ENCODE measurements at places on chromosomes 16 and 17. TPM values are rescaled to one million over a fixed set of nuclear protein-coding genes. Genes with fewer than 3 reads are reported as not detected.

The MILR1 gene
- polyA plus RNA-seq: 1.9 TPM

The CSF3 gene
- not detected for polyA plus RNA-seq

The ZP2 gene
- not detected for polyA plus RNA-seq

The ZNF469 gene
- 0.26 TPM for polyA plus RNA-seq

The SERPINF2 gene
- 1.2 TPM for polyA plus RNA-seq

The SOCS3 gene
- 17.3 TPM for polyA plus RNA-seq

The CES3 gene
- 0.35 TPM for polyA plus RNA-seq

The GGNBP2 gene
- 84.9 TPM for polyA plus RNA-seq

The KRT15 gene
- not detected for polyA plus RNA-seq

The NLRC3 gene
- polyA plus RNA-seq: 19.8 TPM

The LLGL2 gene
- 21.8 TPM for polyA plus RNA-seq

The DHRS7C gene
- polyA plus RNA-seq: not detected

The MSLN gene
- polyA plus RNA-seq: not detected

The CHST6 gene
- polyA plus RNA-seq: 0.13 TPM

The PARD6A gene
- polyA plus RNA-seq: 18.5 TPM

The KIAA0753 gene
- 4.0 TPM for polyA plus RNA-seq

The RDM1 gene
- not detected for polyA plus RNA-seq

The KRT32 gene
- polyA plus RNA-seq: not detected

The PFAS gene
- 15.5 TPM for polyA plus RNA-seq

The SLC52A1 gene
- polyA plus RNA-seq: not detected

The PLLP gene
- 1.1 TPM for polyA plus RNA-seq

The PRSS22 gene
- polyA plus RNA-seq: not detected

The KRTAP2-2 gene
- polyA plus RNA-seq: not detected

The MTSS2 gene
- polyA plus RNA-seq: 0.06 TPM

The CXCL16 gene
- 17.7 TPM for polyA plus RNA-seq

The TERB1 gene
- not detected for polyA plus RNA-seq

The TGFB1I1 gene
- polyA plus RNA-seq: 0.59 TPM

The CYBA gene
- polyA plus RNA-seq: 1,890 TPM

The PABPN1L gene
- not detected for polyA plus RNA-seq

The TMEM238L gene
- not detected for polyA plus RNA-seq

The CCDC154 gene
- polyA plus RNA-seq: 1.5 TPM

The CCDC200 gene
- 3.0 TPM for polyA plus RNA-seq

The C17orf78 gene
- polyA plus RNA-seq: not detected

The ENO3 gene
- polyA plus RNA-seq: 3.1 TPM
